ENCODE measurements at places on chromosomes 7 and 10.

GRCh38 chr7:70627461-70627860, 504.5 kb upstream of the GALNT17 start:
- DNase-seq, result no peak

GRCh38 chr7:50714857-50715256, 67.8 kb downstream of the GRB10 start:
- DNase-seq, result no peak

DNA sequence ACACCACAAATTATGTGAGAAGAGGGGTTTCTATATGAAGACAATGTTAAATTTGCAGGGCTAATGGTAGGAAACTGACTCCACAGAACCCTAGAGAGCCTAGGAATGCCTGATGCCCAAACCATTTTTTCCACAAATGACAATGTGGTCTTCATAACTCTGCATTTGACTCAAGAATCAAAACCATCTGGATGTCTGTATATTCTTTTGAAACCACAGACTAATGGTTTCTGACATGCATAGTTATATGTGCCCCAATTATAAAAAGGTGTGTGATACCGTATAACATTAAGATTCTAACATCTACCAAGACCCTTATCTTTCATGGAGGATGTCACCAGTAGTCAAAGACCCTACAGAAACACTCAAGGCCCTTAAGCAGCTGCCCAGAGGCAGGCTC, 20.3 kb downstream of the SEC61G start:
- DNase-seq, result no peak

- no peak for DNase-seq
These were observed 83.5 kb upstream of the INSIG1 start for GRCh38 chr7:155213955-155214740.

GRCh38 chr7:155293721-155294510, 3.8 kb upstream of the INSIG1 start:
- DNase-seq, result no peak
